Omental fat pad (tissue), 4 donors: ENCODE measurements at places on chromosomes 2 and 18.

DNA sequence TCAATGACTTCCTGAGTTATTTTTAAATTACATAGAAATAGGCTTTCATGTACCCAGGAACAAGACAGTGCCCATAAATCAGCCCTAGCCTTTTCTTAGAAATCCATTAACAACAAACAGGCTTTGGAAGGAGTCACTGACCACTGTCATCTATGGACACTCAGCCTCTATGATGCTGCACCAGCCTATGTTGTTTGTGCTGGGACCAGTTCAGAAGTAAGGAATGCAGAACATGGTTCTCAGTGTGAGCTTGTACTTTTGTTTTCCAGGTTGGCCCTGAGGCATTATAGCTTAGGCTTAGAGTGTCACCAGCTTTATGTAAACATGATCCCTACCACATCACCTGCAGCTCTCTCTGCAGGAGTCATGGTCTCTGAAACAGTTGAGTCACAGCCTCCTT is 335.7 kb upstream of the CDH7 start:
- DNase-seq: no peak

DNA sequence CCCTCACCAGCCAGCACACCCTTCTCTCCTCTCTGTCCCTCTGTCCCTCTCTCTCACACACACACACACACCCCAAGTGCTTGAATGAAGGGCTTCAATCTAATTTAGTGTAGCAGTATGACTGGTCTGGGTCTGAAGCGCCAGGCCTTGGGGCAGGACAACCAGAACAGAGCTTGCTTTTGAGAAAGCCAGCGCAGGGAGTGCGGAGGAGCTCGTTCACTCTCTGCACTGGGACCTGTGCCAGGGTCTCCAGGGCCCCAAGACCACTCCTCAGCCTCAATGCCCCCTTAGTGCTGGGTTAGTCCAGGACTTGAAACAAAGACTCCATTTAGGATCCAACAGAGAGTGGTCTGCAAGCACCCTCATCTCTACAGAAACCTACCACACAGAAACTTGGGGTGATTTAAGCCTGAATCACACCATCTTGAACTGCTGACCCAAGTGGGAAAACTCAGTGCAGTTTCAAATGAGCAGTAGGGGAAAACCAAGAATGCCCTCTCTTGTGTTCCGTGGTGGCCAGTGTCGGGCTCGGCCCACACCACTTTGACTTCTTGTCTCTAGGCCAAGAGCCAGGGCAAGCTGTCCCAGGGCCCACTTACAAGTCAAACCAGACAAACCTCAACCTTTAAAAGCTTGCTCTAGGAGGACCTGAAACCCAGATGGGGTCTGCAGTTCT is 66.6 kb upstream of the WIPF1 start:
- DNase-seq: no peak

DNA sequence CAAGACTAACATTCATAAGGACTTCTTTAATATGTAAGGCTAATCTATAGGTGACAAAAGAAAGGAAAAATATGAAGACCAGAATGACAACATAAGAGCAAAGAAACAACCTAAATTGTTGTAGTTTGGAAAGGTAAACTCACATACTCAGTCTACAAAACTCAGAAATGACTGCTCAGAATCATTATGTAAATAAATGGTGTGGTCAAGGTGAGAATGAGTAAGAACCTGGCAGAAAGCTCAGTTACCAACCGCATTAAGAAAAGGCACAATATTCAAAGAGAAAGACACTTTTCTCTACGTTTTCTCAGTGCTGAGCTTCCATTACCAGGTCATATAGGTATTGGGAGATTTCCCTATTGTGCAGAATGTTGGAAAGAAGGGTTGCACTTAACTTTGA is 15.8 kb downstream of the ATF2 start:
- no peak for DNase-seq

- DNase-seq: no peak
Observed at GRCh38 chr2:218501665-218502064, 66.5 kb downstream of the USP37 start.

- no peak for DNase-seq
Observed at GRCh38 chr18:77073336-77074093, 59.1 kb downstream of the MBP start.

DNA sequence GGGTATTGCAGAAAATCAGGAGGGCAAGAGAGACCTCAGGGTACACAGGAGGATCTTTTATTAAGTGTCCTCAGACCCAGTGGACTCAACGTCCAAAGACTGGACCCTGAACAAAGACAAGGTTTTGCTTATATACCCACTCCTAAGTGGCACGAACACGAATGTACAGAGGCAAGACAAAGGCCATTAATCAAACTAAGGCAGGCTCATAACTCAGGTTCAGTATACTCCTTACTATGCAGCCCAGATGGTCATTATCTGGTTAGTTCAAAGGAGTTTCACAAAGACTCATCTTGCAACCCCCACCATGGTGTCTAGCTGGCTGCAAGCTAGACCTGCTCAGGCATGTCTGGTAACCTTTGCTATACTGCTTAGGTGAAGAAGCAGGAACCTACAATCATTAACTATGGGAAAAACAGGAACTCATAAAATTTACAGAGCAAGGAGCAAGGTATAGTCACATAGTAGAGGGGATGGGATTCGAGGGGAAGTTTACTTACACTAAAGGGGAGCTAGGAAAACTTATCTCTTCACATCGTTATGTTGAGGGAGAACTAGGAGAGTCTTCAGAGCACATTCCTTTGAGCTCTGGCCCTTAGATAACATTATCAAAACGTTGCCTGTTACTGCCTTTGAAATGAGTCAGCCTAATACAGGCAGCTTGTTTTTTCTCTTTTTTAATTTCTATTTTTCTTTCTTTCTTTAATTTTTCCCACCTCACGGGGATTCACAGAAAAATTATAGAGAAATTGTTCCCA is 33.9 kb downstream of the SLC4A3 start:
- DNase-seq: no peak

DNA sequence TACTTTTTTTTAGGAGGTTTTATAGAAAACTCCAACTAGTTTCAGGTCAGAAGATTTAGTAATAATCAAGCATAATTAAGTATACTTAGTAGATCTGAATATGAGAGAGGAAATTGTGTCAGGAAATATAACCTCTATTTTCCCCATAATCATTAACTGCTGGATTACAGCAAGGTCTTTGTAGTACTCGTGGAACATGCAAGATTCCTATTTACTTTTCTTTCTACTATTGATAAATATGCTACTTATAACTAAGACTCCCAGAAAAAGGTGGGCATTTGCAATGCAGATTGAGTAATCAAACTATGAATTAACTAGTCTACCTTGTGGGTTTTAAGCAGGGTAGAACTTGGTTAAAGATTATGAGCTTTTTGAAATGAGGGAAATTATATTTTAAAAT is 570.1 kb downstream of the LRP1B start:
- DNase-seq: no peak

GRCh38 chr18:9814431-9814830 is 71.3 kb upstream of the TXNDC2 start:
- no peak for DNase-seq

GRCh38 chr2:10811517-10811916 is 1.1 kb downstream of the PDIA6 start:
- no peak for DNase-seq

- no peak for DNase-seq
Observed at GRCh38 chr2:112938904-112939303, 27.9 kb downstream of the IL37 start.

DNA sequence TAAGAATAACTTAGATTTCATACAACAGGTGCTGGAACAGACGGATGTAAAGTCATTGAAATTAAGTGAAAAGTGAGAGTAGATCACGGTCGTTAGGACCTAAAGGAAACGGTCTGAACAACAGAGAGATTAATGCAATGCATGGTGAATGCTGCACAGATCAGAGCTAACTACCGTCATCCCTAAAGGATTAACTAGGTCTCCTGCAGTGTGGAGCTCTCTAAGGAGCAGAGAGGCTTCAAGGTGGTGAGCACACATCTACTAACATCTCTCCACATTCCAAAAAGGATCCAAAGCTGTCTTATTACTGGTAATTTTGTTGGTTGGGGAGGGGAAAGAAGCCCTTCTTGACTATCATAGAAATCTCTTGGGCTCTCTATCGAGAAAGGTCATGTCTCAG is 75.3 kb downstream of the CABYR start:
- DNase-seq: no peak

DNA sequence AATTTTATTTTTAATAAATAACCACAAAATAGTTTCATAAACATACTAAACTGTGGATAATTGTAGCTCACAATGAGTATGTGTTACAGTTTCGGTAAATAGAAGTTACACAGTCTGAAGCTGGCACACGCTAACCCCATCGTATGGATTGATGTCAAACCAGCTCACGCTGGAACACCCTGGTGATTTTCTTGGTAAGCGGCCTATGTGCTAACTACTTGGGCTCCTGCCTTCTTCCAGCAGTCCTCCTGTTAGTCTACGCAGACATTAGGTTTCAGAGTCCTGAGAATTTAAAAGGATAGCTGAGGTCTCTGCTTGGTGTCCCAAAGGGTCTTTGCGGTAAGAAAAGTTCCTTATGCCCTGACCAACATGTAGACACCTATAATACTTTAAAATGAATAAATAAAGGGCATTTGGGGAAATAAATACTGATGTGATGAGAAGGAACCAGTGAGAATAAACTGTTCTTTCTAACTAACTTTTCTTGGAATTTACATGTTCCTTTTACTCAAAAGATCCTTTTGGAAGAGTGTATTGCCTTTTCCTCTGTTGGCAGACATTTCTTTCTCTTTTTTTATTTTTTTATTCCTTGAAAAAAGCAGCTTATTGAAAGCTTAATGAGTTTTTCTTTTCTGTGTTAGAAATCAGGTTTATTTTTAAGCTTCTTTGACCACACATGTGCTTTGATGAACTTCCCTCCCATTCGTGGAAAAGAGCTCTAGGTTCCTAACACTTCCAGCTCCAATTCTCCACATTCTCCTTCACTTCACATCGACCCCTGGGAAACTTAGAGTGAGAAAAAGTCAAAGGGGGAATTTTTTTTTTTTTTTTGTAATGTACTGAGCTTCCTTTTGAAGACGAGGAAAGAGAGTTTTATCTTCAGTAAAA is 322.2 kb downstream of the IRS1 start:
- DNase-seq: no peak

DNA sequence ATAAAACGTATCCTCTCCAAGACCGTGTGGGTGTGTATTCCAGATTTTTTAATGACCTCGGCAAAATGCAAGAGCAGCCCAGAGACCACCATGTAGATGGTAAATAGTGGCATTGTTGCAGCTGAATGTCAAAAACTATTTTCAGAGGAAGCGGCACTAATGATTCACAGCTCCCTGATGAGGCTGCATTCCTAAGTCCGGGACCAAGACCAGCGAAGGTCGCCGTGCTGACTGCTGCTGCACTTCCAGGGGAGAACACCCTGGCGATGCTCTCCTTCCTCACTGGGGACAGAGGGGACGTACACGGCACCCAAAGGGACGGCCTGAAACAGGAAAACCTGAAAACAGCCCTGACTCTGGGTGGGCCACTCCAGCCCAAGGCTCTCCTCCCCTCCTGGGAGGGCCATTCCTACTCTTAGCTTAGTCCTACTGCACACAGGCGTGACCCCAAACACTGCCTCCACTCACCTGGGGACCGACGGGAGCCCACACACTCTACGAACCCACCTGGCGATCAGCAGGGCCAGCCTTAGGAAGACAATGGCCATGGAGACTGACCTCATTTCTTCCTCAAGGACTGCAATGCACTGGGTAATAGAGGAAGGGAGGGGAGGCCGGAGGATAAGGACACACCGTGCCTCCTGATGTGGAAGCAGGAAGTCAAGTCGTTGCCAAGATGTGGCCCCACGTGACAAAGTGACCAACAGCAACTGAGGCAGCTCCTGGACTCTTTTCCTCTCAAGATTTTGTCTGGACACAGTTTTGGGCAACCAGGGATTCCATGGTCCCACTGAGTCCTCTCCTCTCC is 82.8 kb downstream of the ZNF516 start:
- no peak for DNase-seq

GRCh38 chr2:128365217-128365905 is 46.7 kb upstream of the HS6ST1 start:
- DNase-seq: no peak

- DNase-seq: no peak
Observed at GRCh38 chr2:17873021-17873420, 5.4 kb upstream of the KCNS3 start.

DNA sequence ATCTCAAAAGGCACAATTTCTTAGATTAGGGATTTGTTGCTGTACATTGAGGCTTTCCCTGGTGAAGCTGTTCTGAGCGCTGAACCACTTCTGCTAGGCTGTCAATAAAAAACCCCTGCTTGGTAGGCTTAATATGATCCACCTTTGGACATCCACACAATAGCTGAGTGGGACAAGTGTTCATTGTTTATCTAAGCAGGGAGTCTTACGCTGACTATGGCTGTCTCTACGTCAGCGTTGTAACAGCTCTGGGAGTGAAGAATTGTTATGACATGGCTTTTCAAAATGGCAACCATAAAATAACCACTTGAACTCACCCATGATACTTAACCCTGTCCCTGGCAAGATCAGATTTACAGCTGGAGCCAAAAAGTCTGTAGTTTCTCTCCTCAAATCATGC is 111.5 kb upstream of the SULT1C3 start:
- DNase-seq: no peak
